ENCODE measurements at places on chromosomes 1 and 21.

- no peak for DNase-seq
Measured at GRCh38 chr1:154840269-154841176, 29.6 kb downstream of the KCNN3 start.

GRCh38 chr1:54160351-54160750 lies 7.6 kb upstream of the CDCP2 start:
- no peak for DNase-seq

- no peak for DNase-seq
Measured at GRCh38 chr1:165381745-165382505, 25.4 kb upstream of the LMX1A start.

DNA sequence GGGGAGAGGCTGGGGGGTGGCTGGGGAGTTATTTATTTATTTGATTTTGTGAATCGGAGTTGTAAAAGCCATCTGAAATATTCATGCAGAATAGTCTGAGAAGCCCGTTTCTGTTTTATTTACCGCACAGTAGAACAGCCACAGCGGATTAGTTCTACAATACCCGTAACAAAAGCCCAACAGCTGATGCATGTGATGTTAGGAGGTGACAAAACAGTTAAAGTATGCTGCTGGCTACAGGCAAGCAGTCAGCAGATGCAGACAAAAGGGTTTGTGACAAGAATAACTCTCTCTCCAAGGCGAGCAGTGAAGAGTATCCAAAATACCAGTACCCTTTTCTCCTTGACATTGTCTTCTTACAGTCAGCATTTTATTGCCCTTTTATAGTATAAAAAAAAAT lies 42.0 kb downstream of the PROX1 start:
- DNase-seq: no peak

GRCh38 chr1:50969611-50970508 lies at the start of gene CDKN2C:
Gene CDKN2C, plus strand, starts transcription at chr1:50970245. Its CDS starts 124 bp downstream, at chr1:50970369.
- DNase-seq: no peak

DNA sequence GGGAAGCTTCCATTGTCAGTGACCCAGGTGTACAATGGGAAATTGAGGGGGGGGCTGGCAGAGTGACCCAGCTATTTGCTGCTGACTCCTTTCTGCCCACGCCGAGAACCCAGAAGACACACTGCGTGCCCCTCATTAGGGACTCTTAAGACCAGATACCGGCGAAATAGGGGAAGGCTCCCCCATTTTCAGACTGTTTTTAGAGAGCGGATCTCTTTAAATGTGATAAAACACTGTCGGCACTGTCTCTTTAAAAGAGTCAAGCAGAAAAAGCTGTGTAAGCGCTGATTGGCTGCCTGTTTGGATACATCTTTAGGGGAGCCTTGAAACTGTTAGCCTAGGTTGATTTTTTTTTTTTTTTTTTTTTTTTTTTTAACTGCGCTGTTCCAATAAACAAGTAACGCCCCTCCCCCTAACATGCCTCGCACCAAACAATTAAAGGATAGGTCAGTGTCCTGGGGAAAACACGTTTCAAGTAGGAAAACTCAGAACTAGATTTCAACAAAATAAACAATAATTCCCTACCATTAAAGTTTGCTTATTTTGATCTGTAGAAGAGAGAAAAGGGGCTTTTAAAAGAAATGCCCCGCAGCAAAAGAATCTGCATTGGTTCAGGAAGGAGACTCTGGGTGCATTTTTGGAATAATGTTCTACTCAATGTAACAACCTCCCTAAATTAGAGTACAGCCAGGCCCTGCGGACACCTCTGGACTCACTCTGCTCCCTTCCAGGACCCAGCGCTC lies 1.4 kb upstream of the SSBP3 start:
- DNase-seq: peak; percentile 84

DNA sequence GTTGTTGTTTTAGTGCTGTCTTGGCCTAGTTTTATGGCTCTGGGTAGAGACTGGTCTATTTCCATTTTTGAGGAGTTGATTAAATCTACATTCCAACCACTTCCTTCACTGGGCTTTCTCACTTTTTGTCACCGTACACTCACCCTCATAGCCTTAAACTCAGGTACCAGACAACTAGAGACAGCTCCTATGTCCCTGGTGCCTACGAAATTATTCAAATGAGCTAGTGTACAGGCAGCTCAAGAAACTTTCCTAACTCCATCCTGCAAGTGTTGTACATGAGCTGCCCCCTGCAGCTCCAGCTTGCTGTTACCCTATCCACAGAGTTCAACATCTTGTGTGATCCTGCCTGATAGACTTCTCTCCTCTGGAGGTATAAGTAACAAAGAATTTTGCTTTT lies 704.8 kb upstream of the RGS18 start:
- no peak for DNase-seq

DNA sequence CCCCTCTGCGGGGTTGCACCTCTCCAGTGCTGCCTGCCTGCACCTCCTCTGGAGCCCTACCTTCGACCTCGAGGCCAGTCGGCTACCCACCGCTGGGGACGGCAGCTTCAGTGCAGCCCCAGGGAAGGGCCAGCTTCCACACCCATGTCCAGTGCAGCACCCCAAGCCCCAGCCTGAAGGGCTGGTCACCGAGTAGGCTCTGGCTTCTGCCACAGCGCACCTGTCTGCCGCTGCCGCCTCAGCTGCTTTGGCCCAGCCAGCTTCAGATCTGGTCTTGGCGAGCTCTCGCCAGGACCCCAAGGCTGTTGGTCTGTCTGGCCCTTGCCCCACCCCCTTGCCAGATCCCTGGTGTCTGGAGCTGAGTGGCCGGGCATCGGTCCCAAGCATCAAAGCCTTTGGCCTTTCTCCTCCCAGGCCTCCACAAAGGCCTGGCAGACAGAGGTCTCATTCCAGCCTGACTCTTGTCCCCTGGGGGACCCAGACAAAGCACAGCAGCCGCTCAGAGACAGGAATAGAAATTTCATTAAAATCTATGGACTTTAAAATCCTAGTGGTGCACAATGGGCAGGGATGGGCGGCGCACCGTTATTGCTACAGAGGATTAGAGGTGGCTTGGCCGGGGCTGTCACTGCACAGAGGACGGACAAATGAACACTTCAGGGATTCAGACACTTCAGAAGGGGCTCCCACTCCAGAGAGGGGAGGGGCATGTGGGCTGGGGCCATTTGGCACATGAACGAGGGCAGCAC lies 4.8 kb downstream of the CCDC24 start:
- DNase-seq: no peak

DNA sequence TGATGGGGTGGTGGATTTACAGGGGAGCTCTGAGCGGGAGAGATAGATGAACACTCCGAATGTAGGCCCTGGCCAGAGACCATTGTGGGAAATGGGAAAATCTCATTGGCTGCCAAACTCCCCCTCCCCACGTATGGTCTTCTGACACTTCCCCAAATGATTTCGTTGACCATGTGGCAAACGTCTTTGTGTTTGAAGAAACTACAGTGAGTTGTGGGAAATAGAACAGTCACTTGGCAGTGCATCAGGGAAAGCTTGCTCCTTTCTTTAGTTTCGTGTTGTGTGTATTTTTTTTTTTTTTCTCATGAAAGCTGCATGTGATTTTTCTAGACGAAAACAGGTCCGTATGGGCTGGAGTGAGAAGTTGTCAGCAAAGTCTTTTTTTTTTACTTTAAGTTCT lies 25.0 kb upstream of the GRIK3 start:
- no peak for DNase-seq

DNA sequence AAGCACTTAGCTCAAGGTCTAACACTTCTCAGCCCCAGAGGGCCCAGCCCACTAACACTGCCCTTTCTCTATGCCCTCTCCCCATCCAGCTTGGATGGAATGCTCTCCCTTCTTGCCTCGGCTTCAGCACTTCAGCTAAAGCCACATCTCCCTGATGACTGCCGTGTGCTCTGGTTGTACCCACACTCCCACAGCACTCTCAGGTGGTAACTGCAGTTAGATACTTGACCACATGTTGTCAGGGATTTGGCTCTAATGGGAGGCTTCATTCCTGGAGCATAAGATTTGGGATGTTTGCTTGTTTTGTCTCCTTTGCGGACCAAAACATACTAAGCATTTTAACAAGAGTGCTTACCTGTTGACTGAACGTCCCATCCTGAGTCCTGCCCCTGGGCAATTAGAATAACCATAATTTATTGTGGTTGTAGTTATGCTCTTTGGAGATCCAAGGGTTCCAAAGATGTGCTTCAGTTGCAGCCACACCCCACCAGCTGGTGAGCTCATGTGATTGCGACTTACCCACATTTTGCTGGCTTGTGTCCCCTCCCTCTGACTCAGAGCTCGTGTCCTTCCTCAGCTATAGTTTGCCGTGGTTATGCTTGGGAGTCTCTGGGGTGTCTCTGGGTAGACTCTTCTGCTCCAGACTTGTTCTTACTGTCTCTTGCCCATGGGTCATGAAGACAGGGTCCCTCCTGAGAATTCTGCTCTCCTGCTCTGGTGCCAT lies 7.7 kb upstream of the SLC26A9 start:
- peak; percentile 70 for DNase-seq

- no peak for DNase-seq
Measured at GRCh38 chr1:39317910-39318633, 113.6 kb downstream of the MACF1 start.

DNA sequence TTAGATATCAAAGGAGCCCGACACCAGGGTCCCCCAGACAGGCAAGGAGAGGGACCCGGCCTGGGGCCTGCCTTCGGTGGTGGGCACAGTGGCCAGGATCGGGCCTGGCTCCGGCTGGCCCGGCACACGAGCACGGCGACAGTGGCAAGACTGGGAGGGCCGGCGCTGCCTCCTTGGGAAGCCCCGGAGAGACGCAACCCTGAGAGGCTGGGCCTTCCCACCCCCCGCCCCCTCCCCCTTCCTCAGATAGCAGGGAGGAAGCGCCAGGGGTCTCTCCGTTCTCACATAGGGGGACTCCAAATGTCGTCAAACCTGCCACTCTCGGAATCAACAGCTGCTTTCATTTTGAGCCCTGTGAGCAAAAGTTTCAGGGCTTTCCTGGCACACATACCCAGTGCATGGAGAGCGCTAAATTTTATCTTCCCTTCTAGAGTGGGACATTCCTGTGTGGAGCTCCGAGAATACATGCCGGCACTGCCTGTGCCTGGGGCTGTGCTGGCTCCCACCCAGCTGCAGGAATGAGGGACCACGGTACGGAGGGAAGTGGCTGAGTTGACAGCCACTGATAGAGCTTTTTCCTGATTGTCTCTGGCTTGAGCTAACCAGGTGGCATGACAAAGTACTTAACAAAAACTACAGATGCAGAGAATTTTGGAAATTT lies 62.4 kb downstream of the CD247 start:
- DNase-seq: peak; percentile 36

DNA sequence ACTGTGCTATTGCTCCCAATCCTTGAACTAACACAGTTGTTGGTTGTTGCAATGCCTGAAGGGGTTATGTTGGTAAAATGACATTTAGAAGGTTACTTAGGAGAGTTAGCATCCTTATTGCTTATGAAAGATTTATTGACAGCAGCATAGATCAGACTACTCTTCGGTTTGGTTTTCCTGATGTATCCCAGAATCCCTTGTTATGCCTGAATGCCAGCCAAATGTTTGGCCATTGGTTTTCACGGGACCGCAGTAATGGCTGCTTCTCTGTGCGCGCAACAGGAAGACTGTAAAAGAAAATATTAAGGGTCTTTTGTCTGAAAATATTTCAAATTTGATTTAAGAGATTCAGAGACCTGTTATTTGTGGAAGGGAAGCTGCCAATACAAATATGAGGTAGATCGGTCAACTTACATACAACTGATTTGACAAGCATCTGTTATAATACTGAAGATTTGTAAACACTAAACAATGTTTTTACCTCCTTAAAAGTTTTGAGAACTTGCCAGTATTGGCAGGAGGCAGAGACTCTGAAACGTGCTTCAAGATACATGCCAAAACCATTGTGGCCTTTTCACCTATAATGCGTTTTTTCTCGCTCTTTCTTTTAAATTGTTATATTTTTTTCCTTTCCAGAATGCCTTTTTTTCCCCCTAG lies 8.3 kb downstream of the NFIA start:
- DNase-seq: no peak

DNA sequence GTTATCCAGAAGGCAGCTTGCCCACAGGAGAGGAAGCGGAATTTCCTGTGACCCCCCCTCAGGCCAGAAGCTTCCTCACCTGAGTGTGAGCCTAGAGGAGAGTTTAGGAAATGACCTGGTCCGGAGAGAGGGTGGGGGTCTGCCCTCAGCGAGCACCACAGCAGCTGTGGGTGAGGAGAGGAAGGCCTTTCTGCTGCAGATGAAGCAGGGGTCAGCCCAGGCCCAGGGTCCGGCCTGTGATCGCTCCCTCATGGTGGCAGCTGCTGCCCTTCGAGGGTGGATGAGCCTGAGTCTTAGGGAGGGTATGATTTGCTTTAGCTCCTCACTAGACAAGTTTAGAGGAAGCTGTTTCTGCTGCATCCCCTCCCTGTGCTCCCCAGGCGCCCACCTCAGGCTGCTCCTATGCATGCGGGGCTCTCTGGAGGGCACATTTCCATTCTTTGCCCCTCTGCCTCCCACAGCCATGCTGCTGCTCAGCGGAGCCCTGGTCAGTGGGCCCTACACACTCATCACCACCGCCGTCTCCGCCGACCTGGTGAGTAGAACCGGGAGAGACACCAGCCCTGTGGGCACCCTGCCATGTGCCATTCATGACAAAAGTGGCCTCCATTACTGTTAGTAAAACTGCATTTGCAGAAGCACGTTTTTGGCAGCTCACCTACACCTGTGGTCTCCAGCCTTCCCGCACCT lies 53.0 kb downstream of the SLC37A1 start:
- no peak for DNase-seq

DNA sequence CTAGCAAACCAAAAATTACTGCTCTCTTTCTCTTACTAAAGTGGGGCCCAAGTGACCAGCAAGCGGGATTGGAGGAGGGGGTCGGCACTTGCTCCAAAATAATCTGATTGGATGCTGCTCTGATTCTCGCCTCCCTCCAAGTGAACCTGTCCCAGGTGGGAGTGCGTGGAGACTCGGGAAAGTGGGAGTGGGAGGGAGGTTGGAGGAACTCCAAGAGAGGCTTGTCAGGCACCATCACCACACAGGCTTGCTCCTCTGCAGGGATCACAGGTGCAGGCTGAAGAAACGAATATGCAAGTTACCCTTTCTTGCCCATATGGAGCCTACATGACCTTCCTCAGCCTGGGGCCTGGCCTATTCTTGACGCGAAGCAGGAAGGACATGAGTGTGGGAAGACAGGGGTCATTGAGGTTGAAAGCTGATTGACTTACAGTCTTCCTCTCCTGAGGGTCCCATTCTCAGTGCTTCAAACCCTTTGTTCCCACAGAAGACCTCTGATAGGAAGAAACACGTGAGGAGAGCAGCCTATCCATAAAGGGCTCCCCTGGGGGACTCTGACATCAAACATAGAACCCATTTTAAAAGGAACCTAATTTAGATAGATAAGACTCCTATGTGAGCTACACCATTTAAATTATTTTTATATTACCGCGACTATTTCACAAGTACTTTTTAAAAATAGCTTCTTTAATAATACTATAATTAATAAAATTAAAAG lies 14.2 kb downstream of the RGS8 start:
- DNase-seq: no peak

- DNase-seq: no peak
Measured at GRCh38 chr1:50163680-50164079, 55.0 kb downstream of the ELAVL4 start.

GRCh38 chr1:24995140-24995539 lies 65.1 kb upstream of the RUNX3 start:
- no peak for DNase-seq

Measured in inflammatory macrophage treated with lipopolysaccharide for 1 hour (primary cell).